ENCODE measurements at places on chromosomes 11 and 22.

DNA sequence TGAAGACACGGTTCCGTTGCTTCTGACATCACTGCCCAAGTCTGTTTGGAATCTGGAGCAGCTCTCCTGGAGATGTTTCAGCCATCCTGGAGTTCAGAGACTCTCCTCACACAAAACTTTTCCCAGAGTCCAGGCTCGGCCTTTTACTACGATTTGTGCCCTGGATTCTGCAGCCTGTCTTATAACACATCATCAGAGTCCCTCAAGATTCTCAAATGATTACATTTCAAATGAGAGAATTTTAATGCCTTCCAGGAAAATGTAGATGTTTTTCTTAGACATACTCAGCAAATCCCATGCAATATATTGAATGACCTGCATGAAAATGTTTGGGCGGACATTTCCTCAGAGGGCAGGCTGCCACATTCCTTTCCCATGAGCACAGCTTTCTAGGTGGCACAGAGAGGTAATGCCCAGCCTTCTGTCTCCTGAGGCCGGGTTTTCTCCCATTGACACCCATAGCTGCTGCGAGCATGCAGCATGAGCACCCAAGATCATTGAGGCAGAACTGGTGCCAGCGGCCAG is 129.1 kb downstream of the SNX19 start:
- DNase-seq = no peak

GRCh38 chr11:56172256-56172830 is 4.1 kb upstream of the OR5J2 start:
- no peak for DNase-seq

GRCh38 chr11:132200353-132200936 is 830.0 kb downstream of the NTM start:
- DNase-seq = no peak

DNA sequence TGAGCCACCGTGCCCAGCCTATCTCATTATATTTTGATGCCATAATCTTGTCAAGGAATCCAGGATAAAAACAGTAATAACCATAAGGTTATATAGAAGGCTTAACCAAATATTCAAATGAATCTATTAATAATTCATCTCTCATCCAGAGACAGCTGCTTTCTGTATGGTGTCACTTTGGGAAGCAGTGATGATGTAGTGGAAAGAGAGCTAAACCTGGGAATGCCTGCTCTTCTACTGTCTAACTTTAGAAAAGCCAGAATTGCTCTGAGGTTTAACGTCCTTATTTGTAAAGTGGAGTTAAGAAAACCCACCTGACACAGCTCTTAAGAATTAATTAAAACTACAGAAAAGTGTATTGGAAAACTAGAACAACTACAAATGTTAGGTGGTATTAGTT is 29.3 kb upstream of the OR10D3 start:
- no peak for DNase-seq

DNA sequence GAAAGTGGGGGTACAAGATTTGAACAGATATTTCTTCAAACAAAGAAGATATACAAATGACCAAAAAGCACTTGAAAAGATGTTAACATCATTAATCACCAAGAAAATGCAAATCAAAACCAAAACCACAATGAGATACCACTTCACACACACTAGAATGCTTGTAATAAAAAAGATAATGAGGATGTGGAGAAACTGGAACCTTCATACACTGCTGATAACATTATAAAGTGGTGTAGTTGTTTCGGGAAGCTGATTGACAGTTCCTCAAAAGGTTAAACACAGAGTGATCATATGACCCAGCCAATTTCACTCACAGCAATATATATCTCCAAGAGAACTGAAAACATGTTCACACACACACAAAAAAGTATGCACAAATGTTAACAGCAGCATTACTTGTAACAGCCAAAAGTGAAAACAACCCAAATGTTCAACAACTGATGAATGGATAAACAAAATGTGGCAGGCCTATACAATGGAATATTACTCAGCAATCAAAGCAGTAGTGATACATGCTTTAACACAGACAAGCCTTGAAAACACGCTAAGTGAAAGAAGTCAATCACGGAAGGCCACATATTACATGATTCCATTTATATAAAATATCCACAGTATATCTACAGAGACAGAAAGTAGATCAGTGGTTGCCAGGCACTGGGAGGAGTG is 15.1 kb downstream of the PITPNB start:
- DNase-seq = no peak

Data from progenitor cell of endocrine pancreas (in vitro differentiated cells).